Bronchial epithelial cell (primary cell): ENCODE measurements at places on chromosomes 3 and 15. TPM values are rescaled to one million over a fixed set of nuclear protein-coding genes. Genes with fewer than 3 reads are reported as not detected.
A peak's percentile ranks its signal among the peaks of the same experiment; 100 is the strongest.

PLSCR2 gene
- total RNA-seq: 0.26 TPM in 1 of 2 replicates, not detected in the other

PTPRG gene
- 9.6 and 11.1 TPM in 2 replicates for total RNA-seq

OR5K2 gene
- not detected in 2 replicates for total RNA-seq

SMCO1 gene
- total RNA-seq: not detected in 2 replicates

CYP8B1 gene
- not detected in 2 replicates for total RNA-seq

PEX5L gene
- total RNA-seq: under 0.01 TPM in 2 replicates

ADGRG7 gene
- under 0.01 TPM in 1 of 2 replicates, not detected in the other for total RNA-seq

HRG gene
- total RNA-seq: not detected in 2 replicates

IGSF10 gene
- total RNA-seq: under 0.01 TPM in 1 of 2 replicates, not detected in the other

REC114 gene
- not detected in 2 replicates for total RNA-seq

CLDN18 gene
- total RNA-seq: not detected in 2 replicates

TRIM71 gene
- not detected in 2 replicates for total RNA-seq

EIF5A2 gene
- 9.5 and 15.2 TPM in 2 replicates for total RNA-seq

KNG1 gene
- not detected in 2 replicates for total RNA-seq

TMEM207 gene
- not detected in 2 replicates for total RNA-seq

DNA sequence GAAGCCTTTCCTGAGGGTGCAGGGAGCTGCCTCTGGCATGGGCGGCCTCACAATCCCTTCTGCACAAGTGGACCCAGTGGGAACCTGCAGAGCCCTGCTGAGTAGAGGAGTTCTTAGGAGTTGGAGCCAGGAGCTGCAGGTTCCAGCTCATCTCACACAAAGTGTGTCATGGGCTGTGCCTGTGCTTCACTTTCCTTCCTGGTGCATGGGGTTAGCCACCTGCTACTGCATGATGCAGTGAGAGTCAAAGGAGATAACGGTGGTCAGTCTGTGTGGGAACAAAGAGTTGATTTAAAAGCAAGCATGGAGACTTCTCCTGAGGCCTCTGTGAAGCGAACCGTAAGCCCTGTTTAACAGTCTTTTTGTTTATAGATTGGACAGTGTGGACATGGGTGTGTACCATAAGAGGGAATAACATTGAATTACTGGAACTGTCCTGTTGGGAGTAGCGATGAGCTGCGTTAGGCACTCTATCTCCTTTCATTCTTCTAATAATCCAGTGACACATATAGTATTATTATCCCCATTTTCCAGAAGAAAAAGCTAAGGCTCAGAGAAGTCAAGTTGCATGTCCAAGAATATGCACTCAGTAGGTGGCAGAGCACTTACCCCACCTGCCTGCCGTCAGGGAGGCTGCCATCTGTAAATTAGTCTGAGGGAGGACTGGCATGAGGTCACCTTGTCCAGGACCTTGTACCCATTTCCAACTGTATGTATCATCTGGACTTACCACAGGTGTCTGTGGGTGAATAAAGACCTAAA is 68.7 kb upstream of the PRR23C start:
- DNase-seq: no peak

DNA sequence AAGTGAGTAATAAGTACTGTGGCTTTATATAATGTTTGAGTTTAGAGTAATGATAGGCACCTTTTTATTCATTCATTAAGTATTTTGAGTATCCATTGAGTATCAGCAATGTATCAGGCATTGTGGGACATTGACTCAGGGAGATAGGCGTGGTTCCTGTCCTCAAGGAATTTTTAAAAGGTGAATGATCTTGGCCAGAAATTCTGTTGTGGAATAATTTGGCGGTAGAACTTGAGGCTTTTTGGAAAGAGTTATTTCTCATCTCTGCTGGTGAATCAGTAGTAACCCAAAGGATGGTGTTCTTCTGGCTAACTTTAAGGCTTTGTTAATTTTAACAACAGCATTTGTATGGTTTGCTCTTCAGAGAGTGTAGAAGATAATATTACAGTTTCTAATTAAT is 2.0 kb downstream of the RAB7A start:
- DNase-seq: peak; percentile 61

- no peak for DNase-seq
Measured at GRCh38 chr3:165783383-165783782, 53.8 kb downstream of the BCHE start.

- DNase-seq: no peak
Measured at GRCh38 chr3:71545330-71545729, 38.2 kb downstream of the FOXP1 start.

DNA sequence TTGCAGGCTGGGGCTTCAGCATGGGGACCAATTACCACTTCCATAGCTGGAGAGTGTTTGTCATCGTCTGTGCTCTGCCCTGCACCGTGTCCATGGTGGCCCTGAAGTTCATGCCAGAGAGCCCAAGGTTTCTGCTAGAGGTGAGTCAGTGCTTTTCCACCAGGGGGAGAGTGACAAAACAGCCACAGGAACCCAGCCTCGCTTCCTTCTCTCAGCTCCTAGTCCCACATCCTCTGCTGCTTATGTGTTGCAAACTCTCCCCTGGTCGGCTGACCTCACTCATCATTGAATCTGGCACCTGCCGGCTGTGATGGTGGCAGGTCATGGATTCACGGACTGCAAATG is 158.3 kb downstream of the SV2B start:
- DNase-seq: no peak

DNA sequence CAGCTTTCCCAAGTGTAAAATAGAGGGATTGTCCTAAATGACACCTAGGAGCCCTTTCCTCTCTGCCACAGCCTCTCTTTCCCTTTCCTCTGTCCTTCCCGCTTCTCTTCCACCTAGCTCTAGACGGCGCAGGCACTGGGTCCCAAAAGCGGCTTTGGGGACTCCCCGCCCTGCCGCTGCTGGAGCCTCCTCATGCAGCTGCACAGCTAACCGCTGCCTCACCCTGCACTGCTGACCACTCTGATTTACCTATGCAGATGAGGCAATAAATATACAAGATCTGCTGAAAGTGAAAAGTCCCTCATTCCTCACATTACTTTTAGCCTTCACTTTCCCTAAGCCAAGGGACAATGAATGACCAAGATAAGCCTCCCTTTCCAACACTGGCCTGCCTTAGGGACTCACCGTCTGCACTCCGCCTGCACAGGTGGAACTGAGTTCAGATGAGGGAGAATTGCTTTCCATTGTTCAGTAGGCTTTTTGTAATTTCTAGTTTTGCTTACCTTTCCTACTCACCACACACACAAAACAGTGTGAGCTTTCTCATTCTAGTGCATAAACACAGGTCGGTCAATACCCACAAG is 197.5 kb upstream of the BCL6 start:
- no peak for DNase-seq

GRCh38 chr3:157045238-157045850 is 114.6 kb downstream of the CCNL1 start:
- DNase-seq: no peak

- DNase-seq: no peak
Measured at GRCh38 chr15:89096664-89097063, 8.4 kb downstream of the ABHD2 start.

DNA sequence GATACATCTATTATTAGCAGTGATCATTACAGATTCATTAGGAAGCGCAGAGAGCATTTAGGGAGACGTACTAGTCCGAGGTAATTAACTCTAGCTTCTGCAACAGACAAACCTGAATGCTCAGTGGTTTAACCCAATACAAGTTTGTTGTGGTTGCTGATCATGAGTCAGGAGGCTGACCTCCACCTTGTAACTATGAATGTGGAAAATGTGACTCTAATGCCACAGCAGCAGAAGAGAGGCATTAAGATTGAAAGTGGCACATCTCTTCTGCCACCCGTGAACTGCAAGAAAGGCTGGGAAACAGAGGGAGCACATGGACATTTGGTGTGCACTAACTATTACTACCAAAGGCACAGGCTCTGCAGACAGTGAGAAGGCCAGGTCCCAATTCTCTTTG is 71.2 kb upstream of the C3orf80 start:
- DNase-seq: no peak

GRCh38 chr3:13544293-13544831 is 4.6 kb upstream of the FBLN2 start:
- peak; percentile 33 for DNase-seq

DNA sequence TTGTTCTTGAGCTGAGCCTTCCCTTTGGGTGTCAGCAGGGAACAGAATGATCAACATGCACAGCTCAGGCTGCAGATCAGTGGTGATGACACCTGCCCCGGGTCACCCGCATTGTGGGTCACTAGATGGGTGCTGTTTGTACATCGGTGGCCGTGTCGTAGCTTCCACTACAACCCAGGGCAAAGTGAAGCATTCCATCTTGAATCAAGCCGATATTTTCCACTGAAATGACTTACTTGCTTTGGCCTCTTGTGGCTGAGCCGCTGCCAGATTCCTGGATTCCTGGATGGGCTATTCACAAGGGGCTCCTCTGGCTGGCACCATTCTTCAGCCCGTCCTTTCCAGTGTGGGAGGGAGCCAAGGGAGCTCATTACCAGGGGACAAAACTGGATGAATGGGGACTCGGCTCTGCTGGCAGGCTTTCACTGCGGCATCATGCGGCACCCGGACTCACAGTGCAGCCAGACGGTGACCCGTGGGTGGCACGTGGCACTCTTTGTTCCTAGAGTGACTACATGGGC is 65.6 kb downstream of the SLCO3A1 start:
- no peak for DNase-seq

- no peak for DNase-seq
Measured at GRCh38 chr15:39472621-39473297, 108.1 kb upstream of the THBS1 start.

- DNase-seq: no peak
Measured at GRCh38 chr15:75151214-75152128, 50.2 kb upstream of the C15orf39 start.

- DNase-seq: no peak
Measured at GRCh38 chr3:156609546-156609945, 54.6 kb upstream of the SSR3 start.

DNA sequence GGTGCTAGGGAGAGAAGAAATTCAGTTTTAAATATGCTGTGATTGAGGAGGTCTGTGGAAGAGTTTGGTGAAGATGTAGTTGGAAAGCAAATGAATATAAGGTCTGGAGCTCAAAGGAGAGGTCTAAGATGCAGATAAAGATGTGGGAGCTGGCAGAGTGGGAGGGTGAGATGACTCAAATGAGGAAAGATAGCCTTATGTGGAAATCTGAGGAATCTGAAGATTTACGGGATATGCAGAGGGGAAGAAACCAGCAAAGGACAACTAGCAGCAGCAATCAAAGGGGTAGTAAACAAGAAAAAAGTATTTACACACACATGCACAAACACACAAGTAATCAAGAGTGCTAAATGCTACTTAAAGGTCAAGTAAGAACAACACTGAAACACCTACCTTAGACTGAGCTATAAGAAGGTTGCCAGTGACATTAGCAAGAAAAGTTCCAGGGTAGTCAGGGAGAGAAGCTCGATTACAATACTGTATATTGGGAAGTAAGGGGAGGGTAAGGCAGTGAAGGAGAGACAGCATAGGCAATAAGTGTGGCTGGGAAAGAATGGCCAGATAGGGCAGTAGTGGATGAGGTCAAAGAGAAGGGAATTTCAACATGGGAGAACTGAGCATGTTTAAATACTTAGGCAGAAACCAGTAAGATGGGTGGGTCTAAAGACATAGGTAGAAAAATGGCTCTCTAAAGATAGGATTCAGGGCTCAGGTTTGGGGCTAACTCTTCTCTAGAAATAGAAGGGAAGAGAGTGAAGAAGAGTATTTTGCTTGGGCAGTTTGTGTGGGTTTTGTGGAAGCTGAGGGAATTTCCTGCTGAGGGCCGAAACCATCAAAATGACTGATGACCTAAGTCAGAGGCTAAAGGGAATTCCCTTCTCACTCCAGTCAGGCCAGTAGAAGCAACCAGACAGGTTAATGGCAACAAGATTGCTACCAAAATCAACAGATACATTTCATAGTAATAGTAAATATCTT is 8.9 kb downstream of the CMTM6 start:
- peak; percentile 40 for DNase-seq

DNA sequence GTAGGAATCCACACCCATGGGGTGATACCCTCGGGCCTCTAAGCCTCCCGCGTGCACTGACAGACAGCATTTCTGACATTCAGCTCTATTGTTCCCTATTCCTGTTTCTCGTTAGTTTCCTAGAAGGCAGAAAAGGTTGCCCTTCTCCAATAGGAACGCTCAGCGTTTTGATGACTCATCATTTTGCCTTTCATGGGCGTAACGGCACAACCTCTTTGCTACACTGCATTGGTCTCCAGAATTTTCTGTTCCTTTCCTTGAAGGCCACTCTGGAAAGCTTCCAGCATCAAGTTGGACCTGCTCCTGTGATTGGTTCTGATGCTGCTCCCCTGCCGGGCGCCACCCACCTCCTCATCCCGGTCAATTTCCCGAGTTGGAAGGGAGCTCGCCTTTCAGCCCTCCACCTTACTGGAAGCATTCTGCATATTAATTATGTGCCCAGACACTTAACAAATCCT is 13.0 kb upstream of the TNK2 start:
- peak; percentile 28 for DNase-seq

DNA sequence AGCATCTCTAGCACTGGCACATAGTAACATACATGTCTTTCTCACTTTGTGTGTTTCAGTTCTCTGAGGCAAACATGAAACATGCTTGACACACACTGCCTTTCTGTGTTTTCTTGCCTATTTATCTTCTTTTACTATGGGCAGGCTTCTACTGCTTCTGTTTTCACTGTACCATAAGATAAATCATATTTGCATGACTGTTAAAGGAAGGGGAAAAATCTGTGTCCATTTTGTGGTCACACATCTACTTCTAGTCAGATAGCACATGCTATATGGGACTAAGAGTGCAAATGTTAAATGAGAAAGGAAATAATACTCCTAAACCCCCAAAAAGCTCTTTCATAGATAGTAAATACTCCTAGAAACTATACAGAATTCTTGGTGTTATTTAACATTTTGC is 386.4 kb downstream of the ZBTB20 start:
- no peak for DNase-seq

- no peak for DNase-seq
Measured at GRCh38 chr15:92294759-92295158, 98.9 kb upstream of the ST8SIA2 start.

DNA sequence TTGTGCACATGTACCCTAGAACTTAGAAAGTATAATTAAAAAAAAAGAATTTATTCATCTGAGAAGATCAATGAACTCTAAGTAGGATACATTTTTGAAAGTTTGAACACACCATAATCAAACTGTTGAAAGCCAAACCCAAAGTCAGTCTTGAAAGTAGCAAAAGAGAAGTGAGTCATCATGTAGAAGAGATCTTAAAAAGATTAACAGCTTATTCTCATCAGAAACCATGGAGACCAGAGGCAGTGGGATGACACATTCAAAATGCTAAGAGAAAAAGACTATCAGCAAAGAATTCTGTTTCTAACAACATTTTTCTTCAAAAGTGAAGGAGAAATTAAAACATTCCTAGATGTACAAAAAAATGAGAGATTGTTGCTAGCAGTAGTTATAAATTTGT is 60.7 kb downstream of the TIMP4 start:
- no peak for DNase-seq

GRCh38 chr15:66161575-66162118 is 91.9 kb downstream of the MEGF11 start:
- DNase-seq: no peak

- no peak for DNase-seq
Measured at GRCh38 chr3:128432301-128432970, 34.3 kb downstream of the DNAJB8 start.

DNA sequence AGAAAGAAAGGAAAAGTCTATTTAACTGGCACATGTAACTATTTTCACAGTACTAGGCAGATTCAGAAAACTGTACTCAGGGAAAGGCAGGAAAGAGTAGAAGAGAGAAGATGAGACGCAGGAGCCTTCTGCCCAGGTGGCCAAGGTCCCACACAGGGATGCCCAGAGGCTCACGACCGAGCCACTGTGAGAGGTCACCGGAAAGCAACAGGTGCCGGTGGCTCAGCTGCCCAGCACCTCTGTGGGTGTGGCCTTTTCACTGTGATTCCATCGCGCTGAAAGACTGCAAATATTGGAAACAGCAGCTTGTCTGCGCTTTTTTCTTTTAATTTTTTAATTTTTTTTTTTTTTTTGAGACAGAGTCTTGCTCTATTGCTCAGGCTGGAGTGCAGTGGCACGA is 226.8 kb downstream of the OCA2 start:
- no peak for DNase-seq
